DND-41 (cell line): ENCODE measurements at places on chromosomes 2 and 18.

DNA sequence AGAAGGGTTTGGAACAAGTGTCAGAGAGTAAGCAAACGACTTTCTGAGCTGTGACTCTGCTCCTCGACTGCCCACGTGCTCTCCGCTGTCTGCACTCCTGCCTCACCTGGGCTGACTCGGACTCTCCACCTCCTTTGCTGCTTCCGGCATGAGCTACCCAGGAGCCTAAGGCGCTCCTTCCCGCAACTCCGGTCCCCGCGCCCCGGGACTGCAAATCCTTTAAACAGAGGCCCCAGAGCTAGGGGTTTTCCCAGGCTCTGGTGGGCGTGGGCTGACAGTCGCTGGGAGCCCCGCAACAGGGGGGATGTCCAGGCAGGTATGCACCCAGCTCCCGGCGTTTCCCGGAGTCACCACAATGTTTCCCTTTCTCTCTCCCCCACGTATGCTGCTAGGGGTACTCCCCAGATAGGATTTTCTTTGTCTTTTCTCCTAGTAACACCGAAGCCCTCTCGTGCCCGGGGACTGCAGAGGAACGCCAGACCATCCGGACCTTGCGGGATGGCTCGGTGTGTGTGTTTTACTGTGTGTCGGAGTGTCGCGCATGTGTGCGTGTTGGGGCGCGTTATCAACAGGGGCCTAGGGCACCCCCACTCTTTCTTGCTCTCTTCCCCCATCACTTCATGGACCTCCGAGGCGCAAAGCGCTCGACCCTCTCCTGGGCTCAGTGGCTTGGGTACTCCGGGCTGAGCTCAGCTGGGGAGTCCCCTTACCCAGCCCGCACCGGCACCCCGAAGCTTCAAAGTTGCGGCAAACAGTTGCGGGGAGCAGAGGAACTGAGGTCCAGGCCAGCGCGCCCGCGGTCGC is 691 bp upstream of the THSD7B start:
- no peak for DNase-seq

DNA sequence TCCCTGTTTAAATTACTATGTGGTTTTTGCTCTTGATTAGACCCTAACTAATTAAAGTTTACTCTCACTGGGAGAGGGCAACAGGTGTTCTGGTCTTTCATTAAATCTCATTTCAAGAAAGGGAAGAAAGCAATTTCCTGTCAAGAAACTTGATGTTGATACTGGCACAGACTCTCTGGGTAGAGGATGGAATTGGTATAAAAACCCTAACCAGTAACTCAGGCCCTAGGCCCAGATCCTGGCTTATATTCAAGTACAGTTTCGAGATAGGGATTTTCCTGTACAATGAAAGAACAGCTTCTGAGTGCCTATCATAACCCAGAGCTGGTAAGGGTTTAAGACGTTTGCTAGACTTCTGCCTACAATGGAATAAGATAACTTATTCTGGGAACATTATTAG is 61.6 kb upstream of the ACYP2 start:
- DNase-seq = no peak

- DNase-seq = no peak
Measured at GRCh38 chr2:126304154-126304553, 351.8 kb upstream of the GYPC start.

- DNase-seq = no peak
Measured at GRCh38 chr2:46706264-46706983, 209.2 kb downstream of the MCFD2 start.

GRCh38 chr2:14513903-14514302 is 118.6 kb upstream of the LRATD1 start:
- DNase-seq = no peak

DNA sequence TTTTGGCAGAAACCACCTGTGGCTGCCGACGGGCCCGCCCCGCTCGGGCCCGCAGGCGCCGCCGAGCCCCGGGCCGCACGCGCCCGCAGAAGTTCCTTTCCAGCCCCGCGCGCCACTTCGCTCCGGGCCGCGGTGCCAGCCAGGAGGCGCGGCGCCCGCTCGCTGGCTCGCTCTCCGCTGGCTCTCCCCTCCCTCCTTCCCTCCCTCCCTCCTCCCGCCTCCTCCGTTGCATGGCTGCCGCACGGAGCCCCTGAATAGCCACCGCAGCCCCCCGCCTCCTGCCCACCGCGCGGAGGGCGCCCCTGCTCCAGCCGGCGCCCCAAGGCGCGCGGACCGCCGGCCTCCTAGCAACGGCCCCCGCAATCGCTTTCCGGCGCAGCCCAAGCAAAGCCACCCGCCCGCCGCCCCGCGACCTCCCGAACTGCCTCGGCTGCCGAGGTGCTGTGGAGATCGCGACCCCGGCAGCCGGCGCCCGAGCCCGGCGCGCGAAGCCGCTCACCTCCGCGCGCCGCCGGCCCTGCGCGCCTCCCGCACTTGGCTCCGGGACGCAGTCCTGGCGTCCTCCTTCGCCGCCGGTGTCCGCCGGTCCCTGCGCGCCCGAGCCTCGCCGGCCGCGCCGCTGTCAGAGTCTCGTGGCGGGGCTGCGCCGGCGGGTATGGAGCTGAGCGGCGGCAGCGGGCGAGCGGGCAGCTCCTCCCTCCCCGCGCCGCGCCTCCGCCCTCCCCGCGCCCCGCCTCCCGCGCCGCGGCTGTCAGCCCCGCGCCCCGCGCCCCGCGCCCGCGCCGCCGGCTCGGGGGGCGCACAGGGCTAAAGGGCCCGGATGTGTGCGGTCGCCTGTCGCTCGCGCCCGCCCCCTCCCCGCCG is at the start of gene ZBTB7C:
Gene ZBTB7C (minus strand): TSS at position 657 of the 864 bp plus-strand sequence.
- DNase-seq = no peak

DNA sequence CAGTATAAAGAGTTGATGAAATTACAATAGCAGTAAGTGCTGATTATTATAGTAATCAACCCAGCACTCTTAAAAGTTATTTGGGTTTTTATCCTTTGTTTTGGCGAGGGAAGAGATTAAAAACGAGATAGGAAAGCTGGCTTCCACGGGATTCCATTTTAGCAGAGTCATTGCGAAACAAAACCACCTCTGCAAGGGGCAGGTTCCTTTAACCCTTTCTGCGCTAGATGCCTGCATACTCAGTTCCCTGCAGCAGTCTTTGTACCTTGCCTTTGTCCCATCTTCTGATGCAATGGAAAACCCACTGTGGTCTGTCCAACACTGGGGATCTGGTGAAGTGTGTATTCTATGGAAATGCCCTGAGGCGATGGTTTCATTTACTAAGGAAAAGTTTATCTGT is 2.7 kb downstream of the YPEL5 start:
- no peak for DNase-seq

GRCh38 chr2:128379021-128380015 is 60.6 kb upstream of the HS6ST1 start:
- no peak for DNase-seq

DNA sequence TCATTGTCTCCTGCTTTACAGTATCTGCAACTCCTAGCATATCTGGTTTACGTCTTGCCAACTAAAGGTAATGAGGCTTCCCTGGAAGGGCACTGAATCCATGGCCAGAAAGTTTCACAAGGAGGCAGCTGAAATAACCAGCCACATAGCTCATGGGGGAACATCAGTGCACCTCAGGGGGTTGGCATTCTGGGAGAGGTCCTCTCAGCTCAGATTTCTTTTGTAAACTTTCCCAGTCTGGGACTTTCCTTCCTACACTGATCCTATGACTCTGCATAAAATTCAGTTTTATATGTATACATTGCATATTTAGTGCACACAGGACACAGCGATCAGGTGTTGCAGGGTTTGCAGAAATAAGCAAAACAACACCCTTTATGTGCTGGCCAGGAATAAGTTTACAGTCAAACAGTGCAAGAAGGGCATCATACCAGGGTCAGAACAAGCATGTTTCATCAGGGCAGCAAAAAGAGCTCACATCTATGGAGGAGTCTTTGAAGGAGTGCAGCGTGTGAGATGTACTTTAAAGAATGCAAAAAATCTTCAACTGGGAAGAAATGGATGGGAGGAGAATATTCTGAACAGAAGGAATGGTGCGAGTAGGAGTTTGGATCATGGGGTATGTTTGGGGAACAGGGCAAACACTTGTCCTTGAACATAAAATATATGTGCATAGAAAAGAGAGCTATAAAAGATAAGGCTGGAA is 240.6 kb upstream of the RAB12 start:
- no peak for DNase-seq

DNA sequence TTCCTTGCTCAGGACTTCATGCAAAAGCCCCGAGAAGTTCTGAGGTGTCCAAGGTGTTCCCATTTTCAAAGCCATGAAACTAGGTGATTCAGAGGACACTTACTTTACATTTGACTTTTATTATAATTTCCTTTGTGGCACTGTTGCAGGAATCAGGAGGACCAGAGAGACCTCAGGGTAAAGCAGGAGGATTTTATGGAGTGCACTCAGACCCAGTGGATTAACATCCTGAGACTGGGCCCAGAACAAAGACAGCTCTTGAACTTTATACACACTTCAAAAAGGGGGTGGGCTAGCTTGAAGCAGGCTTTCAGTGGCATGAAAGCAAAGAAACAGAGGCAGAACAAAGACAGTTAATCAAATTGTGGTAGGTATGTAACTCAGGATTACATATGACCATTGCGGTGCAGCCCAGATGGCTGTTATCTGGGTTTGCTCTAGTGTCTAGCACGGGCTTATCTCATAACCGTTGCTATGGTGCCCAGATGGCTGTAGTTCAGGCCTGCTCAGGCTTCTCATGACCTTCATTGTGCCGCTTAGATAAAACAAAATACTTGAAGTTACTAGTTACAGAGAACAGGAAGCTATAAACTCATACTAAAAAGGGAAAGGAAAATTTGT is 39.4 kb downstream of the TMEM182 start:
- DNase-seq = peak; percentile 44

DNA sequence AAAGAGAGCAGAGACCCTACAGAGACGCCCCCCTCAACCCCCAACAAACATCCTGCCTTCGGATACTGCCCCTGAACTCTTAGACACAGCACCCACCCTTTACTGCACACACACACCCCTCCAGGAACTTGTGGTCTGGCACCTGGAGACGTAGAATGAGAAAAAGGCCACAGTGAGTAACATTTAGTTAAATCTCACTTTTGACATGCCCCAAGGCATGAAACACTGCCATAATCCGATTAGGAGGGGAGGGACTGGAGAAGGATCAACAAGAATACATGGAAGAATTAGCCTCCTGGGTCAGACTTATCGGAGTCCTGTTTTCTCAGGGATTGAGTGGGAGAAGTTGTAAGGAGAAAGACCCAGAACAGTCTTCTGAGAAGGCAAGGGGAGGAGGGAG is 4.1 kb downstream of the CDK5R2 start:
- DNase-seq = no peak

GRCh38 chr2:239612133-239612532 is 211.3 kb upstream of the HDAC4 start:
- no peak for DNase-seq

- no peak for DNase-seq
Measured at GRCh38 chr2:176678571-176678970, 409.3 kb downstream of the MTX2 start.

DNA sequence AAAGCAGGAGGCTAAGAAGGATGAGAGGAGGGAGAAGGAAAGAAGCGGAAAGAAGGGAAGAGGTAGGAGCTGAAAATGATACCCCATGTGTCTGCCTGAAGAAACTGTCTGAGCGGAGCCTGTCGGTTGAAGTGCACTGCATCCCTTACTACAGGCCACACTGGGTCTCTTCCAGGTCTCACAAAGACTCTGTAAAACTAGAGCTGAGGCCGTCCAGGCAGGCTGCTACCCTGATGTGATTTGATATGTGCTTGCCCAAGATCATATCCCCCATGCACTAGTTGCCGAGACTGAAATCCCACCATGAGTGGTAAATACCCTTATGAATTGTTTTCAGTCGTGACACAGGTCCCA is 134.4 kb downstream of the MAIP1 start:
- DNase-seq = no peak
